ENCODE measurements at places on chromosomes 4 and X.

DNA sequence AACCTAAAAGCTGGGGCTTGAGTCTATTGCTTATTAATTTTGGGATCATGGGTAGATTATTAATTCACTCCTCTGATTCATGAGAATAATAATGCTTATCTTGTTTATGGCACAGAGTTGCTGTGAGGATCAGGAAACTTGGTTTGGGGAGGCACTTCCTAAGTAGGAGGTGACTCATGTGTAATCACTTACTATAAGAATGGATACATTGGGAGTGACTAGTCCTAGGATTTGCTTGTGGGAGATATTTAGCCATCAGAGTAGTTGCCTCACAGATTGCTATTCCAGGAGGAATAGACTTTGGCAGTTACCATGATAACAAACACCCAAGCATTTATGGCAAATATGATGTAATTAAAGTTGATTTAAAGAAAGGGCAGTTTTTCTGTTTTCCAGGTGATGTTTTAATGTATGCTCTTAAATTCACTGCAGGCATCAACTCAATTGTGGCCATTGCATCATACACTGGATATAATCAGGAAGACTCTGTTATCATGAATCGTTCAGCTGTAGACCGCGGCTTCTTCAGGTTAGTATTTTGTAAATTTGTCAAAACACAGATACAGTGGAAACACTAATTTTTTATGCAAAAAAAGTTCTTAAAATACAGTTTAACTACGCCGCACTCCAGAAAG is 41.9 kb downstream of the POLR2B start:
- peak; percentile 86 for DNase-seq

- DNase-seq: no peak
Observed at GRCh38 chr4:142917678-142918077, 71.6 kb upstream of the INPP4B start.

DNA sequence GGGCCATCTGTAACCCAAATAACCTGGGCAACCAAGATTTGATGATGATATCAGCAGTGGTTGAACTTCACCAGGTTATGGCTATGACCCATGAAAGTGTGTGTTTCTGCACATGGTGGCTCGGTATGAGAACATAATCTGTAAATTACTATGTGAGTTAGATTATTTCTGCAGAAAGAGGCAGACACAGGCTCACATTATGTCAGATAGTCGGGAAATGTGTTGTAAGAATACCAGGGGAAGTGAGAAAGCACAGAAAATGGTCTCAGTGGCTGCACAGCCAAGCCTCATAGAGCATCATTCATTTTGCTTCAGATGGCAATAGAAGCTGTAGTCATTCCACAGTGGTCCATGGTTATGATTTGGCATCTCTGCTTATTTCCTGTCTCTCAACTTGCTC is 63.0 kb upstream of the RBPJ start:
- no peak for DNase-seq

GRCh38 chr4:164379694-164380093 is 374.2 kb upstream of the SMIM31 start:
- no peak for DNase-seq

DNA sequence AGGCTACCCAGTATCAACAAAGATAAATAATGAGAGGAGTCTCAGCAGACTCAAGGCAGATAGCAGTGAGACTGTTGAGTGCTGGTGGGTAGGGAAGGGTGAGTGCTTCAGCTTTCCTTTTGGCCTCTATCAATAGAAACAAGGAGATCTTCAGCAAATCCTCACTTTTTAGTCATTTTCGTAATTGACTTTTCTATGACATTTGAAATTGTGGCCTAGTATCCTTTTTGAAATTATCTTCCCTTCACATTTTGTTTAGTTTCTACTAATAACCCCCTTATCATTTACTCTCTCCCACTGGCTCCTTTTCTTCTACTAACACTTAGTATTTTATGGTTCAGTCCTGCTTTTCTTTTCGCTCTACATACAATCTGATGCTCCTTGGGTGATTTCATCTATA is 44.9 kb downstream of the LIN54 start:
- DNase-seq: no peak

DNA sequence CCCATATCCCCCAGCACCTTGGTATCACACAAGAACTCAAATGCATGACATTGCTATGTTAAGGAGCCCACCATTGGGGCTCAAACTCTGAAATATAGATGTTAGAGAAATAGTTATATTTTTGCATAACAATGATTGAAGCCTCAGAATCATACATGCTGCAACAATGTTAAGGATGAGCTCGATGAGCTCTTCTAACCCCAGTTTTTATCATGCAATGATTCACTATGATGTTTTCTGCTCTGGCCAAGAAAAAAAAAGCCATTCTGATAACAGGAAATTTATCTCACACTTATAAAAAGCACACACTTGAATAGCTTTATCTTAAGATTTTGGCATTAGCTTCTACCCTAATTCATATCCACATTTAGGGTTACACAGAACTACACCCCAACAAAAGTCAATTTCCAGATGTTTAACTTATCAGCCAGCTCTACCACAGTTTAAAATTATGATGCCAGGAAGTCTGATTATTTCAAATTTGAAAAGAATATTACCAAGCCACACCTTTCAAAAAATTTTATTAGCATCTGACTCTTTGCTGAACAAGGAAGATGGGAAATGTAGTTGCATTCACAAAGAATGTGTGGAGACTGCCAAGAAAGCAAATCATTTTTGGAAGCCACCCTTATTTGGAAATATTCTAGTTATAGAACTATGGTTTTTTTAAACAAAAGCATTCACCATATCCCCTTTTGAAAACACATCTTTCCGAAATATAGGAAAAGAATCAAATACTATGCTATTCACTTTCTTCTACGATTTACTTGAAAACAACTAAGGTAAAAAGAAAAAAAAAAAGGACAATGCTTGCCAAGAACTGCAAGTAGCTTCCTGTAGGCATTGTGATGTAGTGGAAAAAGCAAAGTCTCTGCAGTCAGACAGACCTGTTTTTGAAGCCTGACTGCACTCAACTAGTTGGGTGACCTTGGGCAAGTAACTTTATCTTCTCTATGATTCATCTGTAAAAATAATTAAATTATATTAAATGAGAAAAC is 100.8 kb upstream of the PLS3 start:
- DNase-seq: peak; percentile 50

DNA sequence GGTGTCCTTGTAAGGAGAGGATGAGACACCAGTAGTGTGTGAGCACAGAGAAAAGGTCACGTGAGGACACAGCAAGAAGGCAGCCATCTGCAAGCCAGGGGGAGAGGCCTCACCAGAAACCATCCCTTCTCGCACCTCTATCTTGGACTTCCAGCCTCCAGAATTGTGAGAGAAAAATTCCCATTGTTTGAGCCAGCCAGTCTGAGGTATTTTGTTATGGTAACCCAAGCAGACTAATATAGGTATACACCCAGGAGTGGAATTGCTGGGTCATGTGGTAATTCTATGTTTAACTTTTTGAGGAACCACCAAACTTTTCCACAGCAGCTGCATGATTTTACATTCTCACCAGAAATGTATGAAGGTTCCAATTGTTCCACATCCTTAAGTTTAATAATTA is 25.6 kb downstream of the ZDHHC9 start:
- no peak for DNase-seq

DNA sequence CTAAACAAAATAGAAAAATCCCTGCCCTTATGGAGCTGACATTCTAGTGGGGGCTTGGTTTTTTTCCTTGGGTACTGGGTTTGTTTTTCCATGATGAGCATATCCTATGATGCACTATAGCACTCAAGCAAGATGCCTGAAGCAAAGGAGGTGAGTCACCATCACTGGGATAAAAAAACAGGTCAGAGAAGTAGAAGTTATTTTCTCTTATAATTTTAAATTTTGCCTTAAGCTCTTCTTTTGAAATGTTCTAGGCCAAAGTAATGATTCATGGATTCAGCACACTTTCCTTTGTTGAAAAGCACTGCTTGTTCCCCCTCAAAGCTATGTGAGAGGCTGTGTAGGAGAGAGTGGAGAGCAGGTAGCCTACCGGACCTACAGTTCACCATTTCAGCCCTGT is 15.2 kb upstream of the CXCL2 start:
- DNase-seq: peak; percentile 24
